ENCODE measurements at places on chromosomes 7 and 10.

GRCh38 chr10:13960603-13961002 lies 370.1 kb downstream of the FRMD4A start:
- DNase-seq = no peak

DNA sequence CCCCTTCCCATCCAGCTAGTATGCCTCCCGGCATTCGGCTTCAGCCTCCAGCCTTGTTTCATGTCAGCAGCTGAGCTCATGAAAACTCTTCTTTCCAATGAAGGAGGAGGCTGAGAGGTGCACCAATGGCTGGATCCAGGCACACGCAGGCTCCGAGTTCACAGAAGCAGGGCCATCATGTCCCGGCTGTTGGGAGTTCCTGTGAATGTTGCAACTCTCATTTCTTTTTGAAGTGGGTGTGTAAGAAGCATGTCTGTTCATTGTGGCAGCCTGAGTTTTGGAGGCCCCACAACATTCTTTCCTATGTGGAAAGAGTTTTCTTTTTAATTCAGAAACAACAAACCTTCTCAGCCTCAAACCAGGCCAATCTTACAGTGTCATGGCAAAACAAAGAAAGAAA lies 89.7 kb downstream of the PTPRE start:
- no peak for DNase-seq

GRCh38 chr10:53109320-53109719 lies 336.7 kb upstream of the MBL2 start:
- no peak for DNase-seq

DNA sequence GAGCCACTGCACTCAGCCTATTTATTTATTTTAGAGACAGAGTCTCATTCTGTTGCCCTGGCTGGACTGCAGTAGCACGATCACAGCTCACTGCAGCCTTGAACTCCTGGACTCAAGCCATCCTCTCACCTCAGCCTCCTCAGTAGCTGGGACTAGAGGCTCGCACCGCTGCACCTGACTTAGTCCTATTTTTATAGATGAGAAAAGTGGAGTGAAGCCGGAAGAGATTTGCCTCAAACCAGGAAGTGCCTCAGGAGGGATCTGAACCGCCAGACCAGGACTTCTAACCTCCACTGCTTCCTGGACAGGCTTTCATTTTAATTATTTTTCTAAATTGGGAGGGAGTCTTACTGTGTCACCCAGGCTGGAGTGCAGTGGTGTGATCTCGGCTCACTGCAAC lies 17.5 kb upstream of the CLIP2 start:
- DNase-seq = no peak

GRCh38 chr7:64544010-64544409 lies 18.9 kb downstream of the ZNF680 start:
- DNase-seq = no peak

Data from stimulated activated CD8-positive, alpha-beta memory T cell treated with anti-CD3 and anti-CD28 coated beads, Interleukin-7, amount 100 ng/mL, for 1 hour (primary cell).